ENCODE measurements at places on chromosomes 13 and 19.

DNA sequence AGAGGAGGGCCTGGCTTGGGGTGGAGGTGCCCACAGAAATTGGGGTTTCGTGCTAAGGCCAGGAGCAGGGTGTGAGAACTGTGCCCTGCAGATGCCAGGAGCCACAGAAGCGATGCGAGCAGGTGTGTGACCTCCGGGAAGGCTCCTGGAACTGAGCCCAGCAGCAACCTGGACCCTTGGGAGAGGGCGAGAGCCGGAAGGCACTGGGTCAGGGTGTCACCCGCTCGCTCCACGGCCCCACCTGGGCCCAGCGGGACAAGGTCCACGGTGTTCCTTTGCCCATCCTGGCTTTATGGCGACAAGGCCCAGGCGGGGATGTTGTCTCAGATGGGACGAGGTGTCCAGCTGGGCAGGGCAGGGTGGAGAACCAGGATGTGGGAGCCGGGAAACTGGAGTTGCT is 4.2 kb downstream of the MISP start:
- DNase-seq = no peak

DNA sequence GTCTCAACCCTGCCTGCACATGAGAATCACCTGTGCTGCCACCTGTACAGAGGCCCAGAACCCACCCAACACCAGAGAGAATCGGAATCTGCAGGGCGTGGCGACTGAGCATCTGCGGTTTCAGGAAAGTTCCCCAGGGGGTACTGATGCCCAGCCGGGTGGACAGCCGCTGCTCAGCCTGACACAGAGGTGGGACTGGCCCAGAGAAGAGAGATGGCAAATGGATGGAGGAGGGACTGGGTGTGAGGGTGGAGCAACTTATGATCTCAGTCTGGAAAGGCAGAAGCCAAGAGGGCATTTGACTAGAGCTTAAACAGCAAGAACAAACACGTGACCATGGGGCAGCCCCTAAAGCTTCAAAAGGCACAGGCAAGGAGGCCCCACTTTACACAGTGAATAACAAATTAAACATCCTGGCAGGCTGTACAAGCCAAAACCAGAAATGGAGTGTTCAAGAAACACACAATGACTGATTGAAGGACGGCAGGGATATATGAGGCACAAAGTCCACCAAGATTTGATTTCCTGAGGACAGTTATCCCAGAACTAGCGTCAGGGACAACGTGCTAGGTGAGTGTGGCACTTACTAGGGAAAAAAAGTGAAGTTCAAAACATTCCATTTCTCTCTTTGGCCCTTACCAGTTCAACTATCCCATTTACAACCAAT is 3.1 kb downstream of the RANBP3 start:
- DNase-seq = no peak

GRCh38 chr19:11191273-11191755 is 6.0 kb downstream of the KANK2 start:
- DNase-seq = no peak

- DNase-seq = no peak
These were observed 525.6 kb downstream of the DCT start for GRCh38 chr13:93953841-93954240.

GRCh38 chr19:48512504-48513288 is 1.1 kb upstream of the LMTK3 start:
- DNase-seq = no peak

DNA sequence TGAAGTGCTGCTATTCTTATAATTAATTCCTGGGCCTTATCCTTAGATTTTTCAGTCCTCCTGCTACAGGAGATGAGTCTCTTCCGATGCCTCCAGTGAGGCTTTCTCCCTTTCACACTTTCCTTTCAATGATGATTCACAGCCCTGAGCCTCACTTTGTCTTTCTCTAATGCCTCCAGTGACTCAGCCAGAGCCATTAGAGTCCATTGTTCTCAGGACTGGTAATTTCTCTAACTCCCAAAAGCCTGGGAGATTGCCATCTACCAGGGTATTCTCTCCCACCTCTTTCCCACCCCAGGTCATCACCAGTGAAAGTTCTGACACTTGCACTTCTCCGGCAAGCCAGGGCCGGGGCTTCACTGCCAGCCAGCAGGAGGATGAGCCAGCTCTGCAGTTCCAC is 49.6 kb upstream of the ARGLU1 start:
- DNase-seq = no peak

DNA sequence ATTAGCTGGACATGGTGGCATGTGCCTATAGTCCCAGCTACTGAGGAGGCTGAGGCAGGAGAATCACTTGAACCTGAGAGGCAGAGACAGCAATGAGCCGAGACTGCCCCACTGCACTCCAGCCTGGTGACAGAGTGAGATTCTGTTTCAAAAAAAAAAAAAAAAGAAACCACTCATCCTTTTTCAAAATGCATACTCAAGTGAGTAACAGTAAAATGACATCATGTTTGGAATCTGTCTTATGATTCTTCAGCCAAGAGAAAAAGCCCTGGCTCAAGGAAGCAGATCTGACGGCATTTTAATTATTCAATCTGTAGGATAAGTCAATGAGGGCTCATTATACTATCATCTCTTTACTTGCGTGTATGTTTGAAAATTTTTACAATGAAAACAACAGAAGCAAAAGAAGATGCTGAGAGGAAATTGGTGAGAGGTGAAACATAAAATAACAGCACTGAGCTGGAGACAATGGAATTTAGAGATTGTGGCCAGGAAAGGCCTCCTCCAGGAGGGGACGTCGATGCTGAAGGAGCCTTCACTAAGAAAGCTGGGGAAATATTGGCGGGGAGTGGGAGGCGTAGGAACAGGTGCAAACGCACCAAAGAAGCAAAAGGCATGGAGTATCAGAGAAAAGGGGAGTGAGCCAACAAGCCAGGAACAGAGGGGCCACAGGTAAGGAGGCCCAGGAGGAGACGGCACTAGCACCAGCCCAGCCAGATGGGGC is 12.9 kb upstream of the CCNE1 start:
- no peak for DNase-seq

DNA sequence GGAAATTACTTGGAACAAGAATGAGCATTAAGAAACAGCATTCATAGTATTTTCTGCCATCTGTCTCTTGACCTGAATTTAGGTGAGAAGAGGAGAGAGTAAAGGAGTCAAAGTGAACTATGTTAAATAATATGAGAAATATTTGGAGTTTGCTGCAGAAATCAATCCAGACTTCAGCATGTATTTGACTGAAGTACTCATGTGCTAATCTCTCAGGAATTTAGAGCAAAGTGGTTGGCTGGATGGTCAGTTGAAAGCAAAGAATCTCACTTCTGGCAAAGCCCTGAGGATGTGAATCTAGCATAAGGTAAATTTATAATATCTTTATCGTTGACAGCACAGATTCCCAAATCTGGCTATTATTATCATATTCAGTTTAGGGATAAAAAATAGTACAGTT is 394.3 kb downstream of the PCDH17 start:
- DNase-seq = no peak

GRCh38 chr13:57787058-57787791 is 155.7 kb downstream of the PCDH17 start:
- DNase-seq = no peak

- DNase-seq = no peak
These were observed 9.8 kb downstream of the PARP4 start for GRCh38 chr13:24502533-24503378.

DNA sequence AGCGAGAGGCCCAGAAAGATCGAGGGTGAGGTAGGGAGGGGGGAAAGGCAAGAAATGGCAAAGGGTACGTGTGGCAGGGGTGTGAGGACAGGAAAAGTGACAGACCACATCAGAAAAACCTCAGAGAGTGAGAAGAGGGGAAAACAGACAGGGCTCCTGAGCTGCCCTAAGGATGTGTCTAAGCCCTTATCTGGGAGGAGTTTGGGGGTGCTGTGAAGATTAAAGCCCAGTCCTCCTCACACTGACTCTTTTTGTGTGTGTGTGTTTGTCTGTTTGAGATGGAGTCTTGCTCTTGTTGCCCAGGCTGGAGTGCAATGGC is 703 bp upstream of the PTH2 start:
- no peak for DNase-seq

GRCh38 chr13:73464758-73465616 is 406.2 kb downstream of the KLF5 start:
- no peak for DNase-seq

- no peak for DNase-seq
These were observed 381.1 kb downstream of the LIG4 start for GRCh38 chr13:107834281-107834680.

DNA sequence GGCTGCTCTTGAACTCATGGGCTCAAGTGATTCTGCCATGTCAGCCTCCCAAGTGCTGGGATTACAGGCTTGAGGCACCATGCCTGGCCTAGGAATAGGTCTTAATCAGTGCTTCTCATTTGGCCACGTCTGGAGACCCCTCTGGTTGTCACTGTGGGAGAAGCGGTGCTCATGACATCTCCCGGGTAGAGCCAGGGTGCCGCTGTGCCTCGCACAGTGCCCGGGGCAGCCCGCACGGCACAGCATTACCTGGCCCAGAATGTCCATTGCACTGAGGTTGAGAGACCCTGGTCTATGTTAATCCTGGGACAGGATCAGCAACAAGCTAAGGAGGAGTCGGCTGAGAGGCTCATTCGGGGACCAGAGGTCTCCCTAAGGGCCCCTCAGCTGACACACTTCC is 160.8 kb downstream of the EFNB2 start:
- DNase-seq = no peak

- DNase-seq = no peak
These were observed 8.3 kb downstream of the RPS19 start for GRCh38 chr19:41868120-41868988.

GRCh38 chr19:46886546-46887239 is 25.9 kb downstream of the ARHGAP35 start:
- no peak for DNase-seq

GRCh38 chr13:76836311-76836710 is 49.9 kb downstream of the KCTD12 start:
- no peak for DNase-seq

GRCh38 chr19:35978832-35979365 is 16.1 kb upstream of the SDHAF1 start:
- no peak for DNase-seq

GRCh38 chr19:29337029-29337428 is 124.1 kb upstream of the UQCRFS1 start:
- DNase-seq = no peak

GRCh38 chr19:19559931-19560330 is 21.9 kb downstream of the CILP2 start:
- no peak for DNase-seq

- no peak for DNase-seq
These were observed 63.0 kb downstream of the LRCH1 start for GRCh38 chr13:46615888-46616531.

DNA sequence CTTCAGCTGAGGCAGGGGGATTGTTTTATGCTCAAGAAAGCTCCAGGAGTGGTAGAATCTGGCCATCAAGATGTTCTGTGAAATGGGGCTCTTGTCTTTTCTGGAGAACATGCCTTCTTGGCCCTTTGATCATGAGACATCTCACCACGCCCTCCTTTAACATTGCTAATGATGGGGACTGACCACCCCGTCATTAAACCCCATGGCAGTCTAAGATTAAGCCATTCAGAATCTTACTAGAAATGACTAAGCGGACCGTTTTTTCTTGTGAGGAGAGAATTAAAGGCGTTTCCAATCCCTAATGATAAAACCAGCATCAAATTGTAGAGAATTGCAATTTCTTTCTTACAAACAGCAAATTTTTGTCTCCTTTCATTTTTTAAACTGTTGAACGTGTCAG is 89.4 kb downstream of the COL4A2 start:
- no peak for DNase-seq

DNA sequence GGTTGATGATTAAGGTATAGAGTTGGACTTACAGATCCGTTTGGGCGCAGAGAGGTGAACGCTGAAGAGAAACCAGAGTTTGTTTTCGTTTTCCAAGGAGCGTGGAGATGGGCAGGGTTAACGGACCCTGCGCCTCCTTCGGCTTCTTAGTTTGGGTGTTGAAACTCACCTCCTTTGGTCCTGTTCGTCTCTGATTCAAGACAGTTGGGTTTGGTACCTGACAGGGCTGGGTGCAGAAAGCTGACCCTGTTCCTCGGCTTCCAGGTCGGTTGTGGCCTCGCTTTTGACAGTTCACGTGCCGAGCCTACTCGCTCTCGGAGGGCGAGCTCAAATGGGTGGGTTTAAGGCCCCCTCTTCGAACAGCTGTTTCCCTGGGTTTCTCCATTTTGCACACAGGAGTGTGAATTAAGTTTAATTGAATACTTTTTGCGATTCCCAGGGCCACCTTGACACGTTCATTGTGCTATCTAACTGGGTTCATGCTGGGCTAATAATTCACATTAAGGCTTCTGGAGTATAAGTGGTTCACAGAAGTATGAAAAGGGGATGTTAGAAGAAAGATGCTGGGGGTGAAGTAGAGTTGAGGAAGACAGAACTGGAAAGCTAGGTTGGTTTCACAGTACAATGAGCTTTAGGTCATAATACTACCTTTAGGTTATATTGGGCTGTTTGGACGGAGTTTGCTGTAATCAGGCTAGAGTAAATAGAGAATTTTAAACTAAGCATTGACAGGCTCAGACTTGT is 638 bp downstream of the USPL1 start:
- no peak for DNase-seq

DNA sequence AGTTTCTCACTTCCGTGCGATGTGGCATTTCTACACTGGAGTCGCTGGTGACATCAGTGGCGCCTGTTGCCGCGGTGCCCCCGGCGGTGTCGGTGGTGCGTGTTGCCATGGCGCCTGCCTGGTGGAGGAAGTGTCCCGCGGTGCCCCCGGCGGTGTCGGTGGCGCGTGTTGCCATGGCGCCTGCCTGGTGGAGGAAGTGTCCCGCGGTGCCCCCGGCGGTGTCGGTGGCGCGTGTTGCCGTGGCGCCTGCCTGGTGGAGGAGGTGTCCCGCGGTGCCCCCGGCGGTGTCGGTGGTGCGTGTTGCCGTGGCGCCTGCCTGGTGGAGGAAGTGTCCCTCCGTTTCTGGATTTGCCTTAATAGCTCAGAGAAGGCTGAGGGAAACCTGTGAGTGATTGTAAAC is 127.6 kb downstream of the KDM4B start:
- DNase-seq = no peak

GRCh38 chr13:33362986-33363727 is 77.6 kb upstream of the STARD13 start:
- DNase-seq = no peak

GRCh38 chr13:29688193-29688592 is 92.7 kb upstream of the SLC7A1 start:
- no peak for DNase-seq

- DNase-seq = no peak
These were observed 11.4 kb downstream of the CSNK1A1L start for GRCh38 chr13:37094099-37094498.

- DNase-seq = no peak
These were observed 23.5 kb downstream of the ZNF180 start for GRCh38 chr19:44476559-44477408.

GRCh38 chr19:56507446-56508289 is at the start of gene ZNF471:
ZNF471 (plus strand) TSS chr19:56507855; CDS start chr19:56511572, 3,717 bp downstream.
- DNase-seq = peak; percentile 68

All from activated CD4-positive, alpha-beta T cell treated with anti-CD3 and anti-CD28 coated beads, Interleukin-2, amount 50 U/mL, for 24 hours (primary cell).